DND-41 (cell line): ENCODE measurements at places on chromosomes 2 and 18.

DNA sequence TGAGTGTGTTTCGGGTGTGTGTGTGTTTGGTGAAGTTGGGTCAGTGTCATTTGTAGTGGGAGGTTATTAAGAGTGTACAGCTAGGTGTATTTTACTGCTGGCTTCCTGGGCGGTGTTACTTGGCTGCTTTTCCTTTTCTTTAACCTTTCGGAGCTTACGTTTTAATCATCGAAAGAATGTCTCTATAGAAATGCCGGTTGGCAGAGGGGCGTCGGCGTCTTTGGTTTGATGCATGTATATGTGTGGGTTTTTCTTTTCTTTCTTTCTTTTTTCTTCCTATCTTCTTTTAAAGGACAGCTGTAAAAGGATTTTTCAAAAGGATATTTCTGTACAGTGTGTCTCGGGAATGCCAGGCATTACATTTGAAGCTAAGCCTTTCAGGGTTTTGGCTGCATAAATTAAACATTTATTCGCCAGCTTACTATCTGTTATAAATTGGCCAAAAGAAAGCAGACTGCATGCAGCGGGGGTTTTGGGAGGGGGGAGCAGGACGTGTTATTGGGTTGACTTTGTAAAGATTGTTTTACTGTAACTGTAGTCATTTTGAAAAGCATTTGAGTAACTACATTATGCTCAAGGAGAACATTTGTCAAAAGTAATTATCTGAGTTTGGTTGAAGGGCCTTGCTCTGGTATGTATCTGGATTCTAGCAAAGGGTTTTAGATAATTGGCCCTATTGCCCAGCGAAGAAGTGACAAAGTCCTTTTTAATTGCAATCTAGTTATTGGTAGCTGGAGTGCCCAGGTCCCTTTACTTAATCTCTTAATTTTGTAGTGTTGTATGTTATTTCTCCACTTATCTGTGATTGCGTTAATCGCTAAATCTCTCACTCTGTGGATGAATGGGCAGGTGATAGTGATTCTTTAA, 1.6 kb downstream of the ASXL3 start:
- DNase-seq, result no peak

- no peak for DNase-seq
Measured at GRCh38 chr2:32849456-32850194, 97.1 kb upstream of the LTBP1 start.

DNA sequence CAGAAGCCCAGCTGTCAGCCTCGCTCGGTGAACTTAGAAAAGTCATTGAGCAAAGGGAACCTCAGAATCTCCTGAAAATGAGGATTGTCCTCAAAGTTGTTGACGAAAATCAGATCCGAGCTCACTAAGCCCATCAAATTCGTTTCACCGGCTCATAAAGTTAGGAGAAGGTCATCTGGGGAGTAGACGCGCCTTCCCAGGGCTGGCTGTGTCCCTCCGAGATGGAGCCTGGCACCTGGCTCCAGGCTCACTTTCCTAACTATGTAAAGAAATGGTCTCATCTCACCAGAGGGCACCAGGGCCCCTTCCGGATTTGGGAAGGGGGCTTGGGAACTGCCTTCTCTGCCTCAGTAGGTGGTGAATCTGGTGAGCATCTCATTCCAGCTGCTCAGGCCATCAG, 145.5 kb downstream of the PXDN start:
- no peak for DNase-seq

DNA sequence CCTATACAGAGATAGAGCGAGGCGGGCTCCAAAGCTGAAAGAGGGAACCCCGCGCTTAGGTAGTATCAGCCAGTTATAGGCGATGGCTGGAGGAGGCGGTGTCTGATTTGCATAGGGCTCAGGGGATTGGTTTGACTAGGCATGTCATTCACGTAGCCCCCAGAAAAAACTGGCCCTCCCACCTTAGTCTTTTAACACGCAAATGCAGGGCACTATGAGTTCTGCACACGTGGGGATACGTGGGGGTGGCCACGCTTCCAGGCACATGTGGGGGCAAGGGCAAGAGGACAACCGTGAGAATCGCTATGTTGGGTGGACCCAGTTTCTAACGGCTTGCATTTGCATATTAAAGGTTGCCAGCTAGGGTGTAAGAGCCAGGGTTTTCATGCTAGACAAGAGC, 56.7 kb upstream of the MSTN start:
- no peak for DNase-seq

GRCh38 chr18:682833-683232, 25.4 kb downstream of the TYMS start:
- no peak for DNase-seq

DNA sequence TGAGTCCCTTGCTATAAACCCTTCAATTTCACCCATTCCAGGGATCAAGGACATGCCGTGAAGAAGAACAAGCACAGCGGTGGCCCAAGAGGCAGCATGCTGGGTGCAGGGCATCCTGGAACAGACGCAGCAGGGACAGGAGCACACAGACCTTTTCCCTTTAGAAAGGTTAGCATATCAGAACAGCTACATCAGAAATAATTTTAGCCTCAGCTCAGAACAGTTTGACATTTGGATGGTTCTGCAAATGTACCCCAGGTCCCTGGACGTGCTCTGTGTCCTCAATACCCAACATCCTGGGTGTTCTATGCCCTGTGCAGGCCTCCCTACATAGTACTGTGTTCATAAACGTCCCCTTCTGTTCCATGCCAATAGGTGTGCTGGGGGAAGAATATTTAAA, 80.4 kb downstream of the MYOM1 start:
- no peak for DNase-seq

- no peak for DNase-seq
Measured at GRCh38 chr18:46636040-46636630, 20.9 kb downstream of the LOXHD1 start.

DNA sequence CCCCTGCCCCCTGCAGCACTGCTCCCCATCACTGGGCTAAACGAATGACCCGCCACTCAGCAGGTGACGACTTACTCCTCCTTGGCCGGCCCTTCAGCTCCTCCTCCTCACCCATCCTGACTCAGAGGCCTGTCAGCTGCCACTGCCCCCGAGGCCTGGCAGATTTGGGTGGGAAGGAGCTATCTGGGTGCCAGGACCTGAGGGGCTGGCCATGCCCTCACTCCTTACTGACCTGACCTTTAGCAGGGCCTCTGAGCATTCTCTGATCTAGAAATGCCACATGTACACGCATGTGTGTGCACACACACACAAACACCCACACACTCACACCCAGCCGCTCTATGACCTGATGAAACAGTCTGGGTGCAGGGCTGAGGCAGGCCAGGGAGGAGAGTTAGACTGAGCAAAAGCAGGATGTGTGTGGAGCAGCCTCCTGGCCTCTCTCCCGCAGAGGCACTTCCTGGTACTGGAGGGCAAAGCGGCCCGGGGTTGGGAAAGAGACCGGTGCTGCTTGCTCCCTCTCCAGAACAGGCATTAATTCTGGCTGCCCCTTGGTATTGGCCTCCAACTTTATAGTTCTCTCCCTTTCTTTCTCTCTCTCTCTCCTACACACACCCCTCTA, 68.0 kb downstream of the ZFP36L2 start:
- peak; percentile 90 for DNase-seq

- no peak for DNase-seq
Measured at GRCh38 chr2:221429741-221430491, 142.2 kb downstream of the EPHA4 start.

- DNase-seq, result no peak
Measured at GRCh38 chr2:136916131-136916530, 150.8 kb downstream of the THSD7B start.

DNA sequence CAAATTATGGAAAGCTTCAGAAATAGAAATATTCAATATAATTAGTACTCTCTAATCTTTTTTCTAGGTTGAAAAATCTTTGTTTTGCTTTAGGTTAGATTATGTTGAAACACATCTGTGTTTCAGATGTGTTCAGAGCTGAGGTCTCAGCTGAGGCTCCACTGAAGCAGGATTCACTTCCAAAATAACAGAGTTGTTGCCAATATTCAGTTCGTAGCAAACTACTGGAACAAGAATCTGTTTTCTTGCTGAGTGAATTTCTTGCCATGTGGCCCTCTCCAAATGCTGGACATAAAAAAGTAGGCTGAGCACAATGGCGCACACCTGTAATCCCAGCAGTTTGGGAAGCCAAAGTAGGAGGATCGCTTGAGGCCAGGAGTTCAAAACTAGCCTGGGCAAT, 8.7 kb downstream of the PHOSPHO2 start:
- no peak for DNase-seq

- DNase-seq, result no peak
Measured at GRCh38 chr2:26670931-26671460, 21.5 kb upstream of the KCNK3 start.

DNA sequence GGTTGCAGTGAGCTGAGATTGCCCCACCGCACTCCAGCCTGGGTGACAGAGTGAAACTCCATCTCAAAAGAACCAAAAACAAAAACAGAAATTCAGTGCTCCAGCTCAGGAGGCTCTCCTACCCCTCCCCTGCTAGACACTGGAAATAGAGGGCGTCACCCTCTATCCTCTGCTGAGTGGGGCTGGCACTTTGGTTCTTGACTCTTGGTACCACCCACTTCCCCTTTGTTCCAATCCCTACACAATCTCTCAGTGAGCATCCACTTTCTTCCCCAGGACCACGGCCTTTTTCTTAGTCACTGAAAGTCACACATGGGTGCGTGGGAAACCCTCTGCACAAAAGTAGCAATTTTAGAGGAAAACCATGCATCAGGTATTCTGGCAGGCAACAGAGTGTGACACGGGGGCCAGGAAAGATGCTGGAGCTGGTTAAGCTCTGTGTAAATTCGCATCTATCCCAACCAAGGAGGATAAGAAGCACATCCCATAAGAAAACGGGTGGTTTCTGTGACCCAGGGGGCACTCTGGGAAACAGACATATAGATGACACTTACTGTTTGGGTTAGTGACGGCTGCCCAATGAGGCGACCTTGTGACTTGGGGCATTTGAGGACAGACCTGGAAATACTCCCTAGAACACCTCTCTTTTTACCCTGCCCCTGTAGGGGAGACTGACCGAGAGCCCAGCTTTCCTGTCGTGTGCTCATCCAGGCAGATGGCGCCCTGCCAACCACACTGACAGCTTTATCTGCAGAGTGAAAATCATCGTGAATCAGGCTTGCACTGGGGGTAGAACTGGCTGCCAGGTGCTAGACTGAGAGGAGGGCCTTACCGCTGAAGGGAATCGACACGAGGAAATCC, 7.7 kb downstream of the HJURP start:
- DNase-seq, result no peak

DNA sequence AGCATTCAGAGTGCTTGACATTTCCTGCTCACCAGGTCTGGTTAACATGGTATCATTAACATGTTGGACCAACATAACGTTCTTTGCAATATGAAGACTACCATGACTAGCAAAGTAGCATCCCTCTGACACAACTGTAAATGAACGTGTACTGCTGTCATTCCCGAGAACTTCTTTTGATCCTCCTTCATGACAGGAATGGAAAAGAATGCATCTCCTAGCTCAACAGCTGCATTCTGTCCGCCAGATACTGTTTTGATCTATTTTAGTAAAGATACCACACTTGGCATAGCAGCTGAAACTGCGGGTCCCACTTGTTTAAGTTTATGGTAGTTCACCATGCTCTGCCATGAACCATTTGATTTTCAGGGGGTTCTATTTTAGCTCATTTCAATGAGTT, 144.2 kb upstream of the PARD3B start:
- DNase-seq, result no peak

DNA sequence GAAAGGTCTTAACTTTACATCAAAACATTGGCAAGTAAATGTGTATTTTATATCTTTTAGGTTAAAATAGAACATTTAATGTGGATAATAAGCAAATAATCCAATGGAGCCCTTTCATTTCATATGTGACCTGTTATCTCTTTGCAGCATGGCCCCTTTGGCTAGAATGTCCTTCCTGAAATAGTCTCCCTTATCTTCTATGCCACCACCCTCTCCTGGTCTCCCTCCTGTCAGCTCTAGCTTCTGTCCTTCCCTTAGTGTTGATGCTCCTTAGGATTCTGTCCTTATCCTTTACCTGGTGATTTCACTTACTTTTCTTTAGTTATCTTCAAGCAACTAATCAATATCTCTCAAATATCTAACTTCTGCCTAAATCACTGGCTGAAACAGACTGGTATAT, 87.1 kb upstream of the TFCP2L1 start:
- no peak for DNase-seq

DNA sequence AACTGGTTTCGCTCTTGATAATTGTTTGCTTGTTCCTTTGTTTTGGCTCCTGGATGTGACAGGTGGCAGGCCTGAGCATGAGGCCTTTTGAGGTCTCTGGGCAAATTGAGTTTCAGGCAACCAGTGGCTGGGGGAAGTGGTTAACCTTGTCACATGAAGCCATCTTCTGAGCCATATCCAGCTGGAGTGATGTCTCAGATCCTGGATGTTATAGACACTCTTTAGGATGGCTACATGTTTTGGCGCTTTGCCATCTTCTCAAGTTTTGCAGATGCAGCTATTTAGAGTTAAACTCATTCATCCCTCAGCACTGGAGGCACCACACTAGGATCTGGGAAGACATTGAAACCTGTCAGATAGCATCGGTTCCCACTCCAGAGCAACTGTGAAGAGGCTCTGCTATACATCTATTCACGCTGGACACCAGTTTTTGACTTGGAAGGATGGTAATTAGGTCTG, 25.3 kb upstream of the TACR1 start:
- peak; percentile 60 for DNase-seq

DNA sequence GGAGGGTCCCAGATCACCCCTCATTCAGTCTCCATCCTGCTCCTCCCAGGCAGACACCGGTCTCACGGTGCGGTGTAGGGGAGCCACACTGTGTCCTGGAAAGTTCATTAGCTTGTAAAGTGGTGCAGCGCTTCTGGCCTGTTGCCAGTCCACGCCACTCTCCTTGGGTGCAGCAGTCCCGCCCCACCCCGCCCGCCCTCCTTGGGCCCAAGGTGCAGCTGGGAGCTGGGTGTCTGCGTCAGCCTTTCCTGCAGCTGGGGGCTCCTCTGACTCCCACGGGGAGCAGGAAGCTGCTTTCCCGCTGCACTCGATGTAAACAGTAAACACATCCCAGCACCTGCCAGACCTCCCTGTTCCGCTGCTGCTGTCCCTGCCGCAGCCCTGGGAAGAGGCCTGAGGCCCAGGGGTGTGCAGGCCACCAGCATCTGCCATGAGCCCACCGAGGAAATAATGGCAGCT, 53.8 kb upstream of the ASB18 start:
- DNase-seq, result no peak

DNA sequence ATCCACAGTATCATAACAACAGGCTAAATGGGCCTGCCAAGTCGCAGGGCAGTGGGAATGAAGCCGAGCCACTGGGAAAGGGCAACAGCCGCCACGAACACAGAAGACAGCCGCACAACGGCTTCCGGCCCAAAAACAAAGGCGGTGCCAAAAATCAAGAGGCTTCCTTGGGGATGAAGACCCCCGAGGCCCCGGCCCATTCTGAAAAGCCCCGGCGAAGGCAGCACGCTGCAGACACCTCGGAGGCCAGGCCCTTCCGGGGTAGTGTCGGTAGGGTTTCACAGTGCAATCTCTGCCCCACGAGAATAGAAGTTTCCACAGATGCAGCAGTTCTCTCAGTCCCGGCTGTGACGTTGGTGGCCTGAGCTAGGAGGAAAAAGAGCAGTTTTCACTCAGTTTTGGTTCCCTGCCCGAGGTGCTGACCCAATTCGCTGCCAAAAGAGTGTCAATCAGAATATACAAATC, 32.2 kb downstream of the KCTD18 start:
- no peak for DNase-seq

GRCh38 chr2:40352041-40352702, 99.7 kb downstream of the SLC8A1 start:
- DNase-seq, result no peak
